ENCODE measurements at places on chromosomes 6 and 20.

- peak; percentile 87 for DNase-seq
Measured at GRCh38 chr20:62156592-62157386, 13.2 kb downstream of the SS18L1 start.

DNA sequence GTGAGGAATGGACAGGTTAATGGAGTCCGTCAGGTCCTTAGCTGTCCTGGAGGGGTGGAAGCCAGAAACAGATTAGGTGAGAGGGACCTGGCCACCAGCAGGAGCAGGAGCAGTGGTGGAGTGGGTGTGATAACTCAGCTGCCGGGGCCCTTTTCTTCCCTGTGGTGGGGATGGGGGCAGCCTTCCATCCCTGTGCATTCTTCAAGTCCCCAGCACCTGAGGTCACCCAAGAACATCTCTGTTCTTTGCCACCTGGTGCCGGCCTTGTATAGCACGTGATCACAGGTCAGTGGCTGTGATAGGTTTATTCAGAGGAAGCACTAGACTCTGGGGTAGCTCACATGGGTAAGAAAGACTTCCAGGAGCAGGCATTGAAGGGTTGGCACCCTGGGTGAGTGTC, 16.6 kb downstream of the ERGIC3 start:
- DNase-seq = no peak

- no peak for DNase-seq
Measured at GRCh38 chr6:27804851-27805250, 107.3 kb downstream of the OR2B2 start.

DNA sequence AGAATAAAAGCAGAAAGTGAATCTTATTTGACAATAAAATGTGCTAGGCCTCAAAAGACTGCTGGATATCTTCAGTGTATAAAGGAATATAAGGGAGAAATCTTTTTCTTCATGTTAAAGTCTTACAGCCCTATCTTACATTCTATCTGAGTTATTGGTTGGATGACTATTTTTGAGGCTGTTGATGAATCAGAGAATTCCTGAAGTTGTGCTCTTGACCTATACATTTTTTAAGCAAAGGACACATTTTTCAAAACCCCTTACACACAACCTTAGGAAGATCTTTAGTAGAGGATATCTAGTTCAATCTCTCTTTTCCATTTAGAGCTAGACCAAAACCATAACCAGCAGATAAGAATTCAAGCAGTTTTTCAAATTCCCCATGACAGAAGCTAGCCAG, 10.9 kb upstream of the CGA start:
- no peak for DNase-seq

- no peak for DNase-seq
Measured at GRCh38 chr6:132412656-132413498, 11.6 kb upstream of the MOXD1 start.

Measured in D721Med (cell line).